HT-29 (cell line): ENCODE measurements at places on chromosomes 1 and 21. TPM values are rescaled to one million over a fixed set of nuclear protein-coding genes. Genes with fewer than 3 reads are reported as not detected.
A peak's percentile ranks its signal among the peaks of the same experiment; 100 is the strongest.

DCST1 gene
- total RNA-seq, result 0.05 TPM in 1 of 2 replicates, not detected in the other

TEX38 gene
- 0.20 TPM in 1 of 2 replicates, not detected in the other for total RNA-seq

CELA3A gene
- 0.13 TPM in 1 of 2 replicates, not detected in the other for total RNA-seq

PAQR6 gene
- total RNA-seq, result 6.5 and 7.0 TPM in 2 replicates

ESRRG gene
- total RNA-seq, result 0.05 TPM in 1 of 2 replicates, not detected in the other

TNFRSF8 gene
- total RNA-seq, result 0.10 TPM in 1 of 2 replicates, not detected in the other

FALEC gene
- total RNA-seq, result not detected in 2 replicates

PYHIN1 gene
- total RNA-seq, result not detected in 2 replicates

- no peak for DNase-seq
Observed at GRCh38 chr1:164699815-164700491, 141.0 kb downstream of the PBX1 start.

- no peak for DNase-seq
Observed at GRCh38 chr1:54980528-54981241, at the start of gene TMEM61. Gene TMEM61 (plus strand): TSS chr1:54980628. CDS start chr1:54981066, 438 bp downstream.

- no peak for DNase-seq
Observed at GRCh38 chr1:22317920-22318243, 133.8 kb upstream of the ZBTB40 start.

GRCh38 chr1:7290971-7291970 lies 479.8 kb upstream of the VAMP3 start:
- no peak for DNase-seq

GRCh38 chr1:80417671-80418070 lies 1383.1 kb upstream of the ADGRL2 start:
- DNase-seq, result no peak

DNA sequence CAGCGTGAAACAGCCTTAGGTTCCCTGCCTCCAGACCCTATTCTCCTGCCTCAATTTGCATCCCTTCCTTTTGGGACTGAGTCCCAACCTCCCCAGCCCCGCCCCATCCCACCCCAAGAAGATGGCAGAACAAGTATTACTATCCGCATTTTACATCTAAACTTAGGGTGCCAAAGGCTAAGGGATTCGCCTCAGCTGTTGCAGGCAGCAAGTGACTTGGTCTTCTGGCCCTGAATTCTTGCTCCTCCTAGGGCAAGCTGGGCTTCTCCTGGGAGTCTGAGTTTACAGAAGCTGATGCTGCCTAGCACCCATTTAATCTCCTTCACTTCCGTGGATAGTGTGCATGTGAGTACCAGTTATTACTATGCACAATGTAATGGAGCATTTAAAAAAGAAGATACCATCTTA lies 161.3 kb upstream of the NR5A2 start:
- no peak for DNase-seq

- DNase-seq, result no peak
Observed at GRCh38 chr1:168504064-168504837, 39.5 kb downstream of the XCL2 start.

DNA sequence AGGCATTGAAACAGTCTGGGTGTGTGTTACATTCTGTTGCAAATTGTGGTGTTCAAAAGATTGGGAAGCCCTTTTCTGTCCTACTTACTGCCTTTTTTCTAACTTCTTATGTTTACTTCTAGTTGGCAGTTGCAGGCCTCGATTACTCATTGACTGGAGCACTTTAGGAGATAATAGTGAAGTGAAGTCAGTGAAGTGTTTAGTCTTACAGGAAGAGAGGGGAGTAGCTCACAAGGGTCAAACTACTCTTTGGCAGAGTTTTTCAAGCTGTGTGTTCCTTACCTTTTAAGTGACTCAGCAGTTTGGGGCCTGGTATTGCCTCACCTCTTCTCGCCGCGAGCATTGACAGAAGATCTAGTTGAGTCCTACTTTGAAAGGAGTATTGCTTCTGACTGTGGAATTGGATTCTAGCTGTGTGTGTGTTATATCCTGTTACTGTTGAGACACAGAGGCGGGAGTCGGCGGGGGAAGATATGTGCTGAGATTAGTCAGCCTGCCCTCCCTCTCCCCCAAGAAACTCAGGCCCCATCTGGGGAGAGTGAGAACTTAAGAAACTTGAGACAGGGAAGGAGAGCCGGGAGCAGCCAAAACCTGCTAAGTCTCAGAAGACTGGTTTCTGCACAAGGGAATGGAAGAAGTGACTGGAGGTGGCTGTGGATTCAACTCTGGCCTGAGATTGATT lies 19.3 kb downstream of the AHCYL1 start:
- peak; percentile 87 for DNase-seq

DNA sequence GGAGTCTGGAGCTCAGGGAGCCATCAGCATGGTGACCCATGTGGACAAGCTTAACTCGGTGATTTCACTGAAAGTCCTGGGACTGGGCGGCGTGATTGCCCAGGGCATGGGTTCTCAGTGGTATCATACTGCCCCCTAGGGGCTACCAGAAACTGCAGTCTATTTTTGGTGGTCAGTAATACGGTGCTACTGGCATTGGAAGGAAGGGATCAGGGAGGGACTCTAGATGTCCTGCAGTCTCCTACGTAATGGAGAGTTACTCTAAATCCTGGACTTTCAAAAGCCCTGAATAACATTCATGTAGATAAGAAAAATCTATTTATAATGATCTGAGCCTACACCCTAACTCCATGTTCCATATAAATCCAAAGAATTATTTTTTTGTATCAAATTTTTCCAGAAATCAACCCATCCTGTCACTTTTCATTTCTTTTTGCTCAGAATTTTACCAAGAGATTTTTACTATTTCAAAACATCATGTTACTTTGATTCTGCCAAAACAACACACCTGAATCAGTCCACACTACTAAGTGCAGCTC lies 37.3 kb downstream of the PABPC4 start:
- peak; percentile 67 for DNase-seq

DNA sequence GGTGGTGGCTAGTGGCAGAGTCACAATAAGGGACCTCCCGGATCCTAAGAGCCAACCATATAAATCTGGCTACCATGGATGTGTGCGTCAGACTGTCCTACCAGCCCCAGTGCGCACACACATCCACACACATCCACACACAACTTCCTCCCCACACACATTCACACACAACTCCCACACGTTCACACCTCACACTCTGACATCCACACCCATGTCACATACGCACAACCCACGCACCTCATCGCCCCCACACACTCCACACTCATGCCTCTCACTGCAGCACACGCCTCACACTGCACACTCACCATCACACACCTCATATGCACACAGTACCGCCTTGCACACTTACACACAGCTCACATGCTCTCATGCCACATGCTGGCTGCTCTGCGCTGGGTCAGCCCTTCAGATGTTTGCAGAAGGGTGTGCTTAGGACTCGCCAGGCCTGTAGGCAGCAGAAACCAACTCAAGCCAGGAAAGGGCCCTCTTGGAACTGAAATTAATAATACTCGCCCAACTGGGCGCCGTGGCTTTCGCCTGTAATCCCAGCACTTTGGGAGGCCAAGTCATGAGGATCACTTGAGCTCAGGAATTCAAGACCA lies 3.0 kb downstream of the LDLRAD2 start:
- DNase-seq, result no peak

DNA sequence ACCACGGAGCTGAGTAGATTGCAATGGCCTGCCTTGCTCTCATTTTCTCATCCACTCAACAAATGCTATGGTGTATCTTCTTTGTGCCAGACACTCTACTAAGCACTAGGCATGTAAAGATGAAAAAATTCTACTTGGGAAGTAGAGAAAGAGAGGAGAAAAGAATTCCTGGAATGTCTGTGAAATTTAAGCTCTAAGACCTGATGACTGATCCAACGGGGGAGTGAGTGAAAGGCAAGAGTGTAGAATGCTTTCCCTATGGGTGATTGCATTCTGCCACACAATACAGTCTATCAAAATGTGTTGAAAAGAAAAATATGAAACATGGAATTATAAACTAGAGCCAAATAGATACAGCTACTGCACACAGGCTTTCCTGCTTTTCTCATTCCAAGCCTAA lies 82.3 kb downstream of the CYYR1 start:
- DNase-seq, result no peak

DNA sequence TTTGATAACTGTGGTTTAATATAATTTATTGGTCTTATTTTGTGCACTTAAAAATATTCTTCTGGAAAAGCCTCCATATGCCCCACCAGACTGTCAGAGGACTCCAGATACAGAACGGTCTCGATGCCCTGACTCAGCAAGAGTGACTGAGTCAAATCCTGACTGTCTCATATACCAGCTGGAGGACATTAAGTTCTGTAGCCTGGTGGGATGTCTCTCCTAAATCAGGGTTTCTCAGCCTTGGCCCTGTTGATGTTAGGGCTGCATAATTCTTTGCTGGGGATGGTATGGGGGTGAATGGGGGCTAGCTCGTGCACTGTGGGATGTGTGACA lies 67.7 kb upstream of the TLR5 start:
- DNase-seq, result no peak

- DNase-seq, result peak; percentile 38
Observed at GRCh38 chr1:220123889-220124288, 30.0 kb downstream of the IARS2 start.

GRCh38 chr1:91885213-91885715 lies 687 bp downstream of the TGFBR3 start:
- no peak for DNase-seq

DNA sequence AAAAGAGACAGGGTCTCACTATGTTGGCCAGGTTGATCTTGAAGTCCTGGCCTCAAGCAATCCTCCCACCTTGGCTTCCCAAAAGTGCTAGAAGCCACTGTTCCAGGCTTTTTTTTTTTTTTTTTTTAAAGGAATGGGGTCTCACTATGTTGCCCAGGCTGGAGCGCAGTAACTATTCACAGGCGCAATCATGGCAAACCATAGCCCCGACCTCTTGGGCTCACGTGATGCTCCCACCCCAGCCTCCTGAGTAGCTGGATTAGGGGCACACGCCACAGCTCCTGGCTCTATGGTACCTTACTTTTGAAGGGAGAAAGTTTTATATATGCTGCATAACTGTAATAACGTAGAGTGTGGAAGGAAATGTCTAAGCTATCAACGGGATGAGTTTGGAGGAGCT lies 5.7 kb upstream of the ATP13A2 start:
- no peak for DNase-seq

DNA sequence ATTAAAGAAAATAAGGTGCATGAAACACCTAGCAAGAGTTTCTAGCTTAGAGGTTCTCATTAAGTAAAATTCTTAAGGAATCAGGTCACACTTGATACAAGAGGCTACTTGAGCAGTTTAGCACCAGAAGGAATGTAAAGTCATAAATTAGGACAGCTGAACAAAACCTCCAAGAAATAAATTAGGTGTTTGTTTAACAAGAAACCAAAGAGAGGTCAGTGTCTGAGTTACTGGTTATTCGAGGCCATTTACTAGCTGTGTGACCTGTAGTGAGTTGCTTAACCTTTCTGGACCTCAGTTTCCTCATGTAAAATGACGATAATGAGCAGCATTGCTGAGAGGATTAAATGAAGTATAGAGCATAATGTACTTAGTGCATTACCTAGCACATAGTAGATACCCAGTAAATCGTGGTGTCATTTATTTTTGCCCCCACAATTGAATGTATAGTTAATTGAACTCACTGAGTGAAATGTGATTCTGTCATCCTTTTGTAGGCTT lies 908 bp upstream of the ELK4 start:
- peak; percentile 31 for DNase-seq

DNA sequence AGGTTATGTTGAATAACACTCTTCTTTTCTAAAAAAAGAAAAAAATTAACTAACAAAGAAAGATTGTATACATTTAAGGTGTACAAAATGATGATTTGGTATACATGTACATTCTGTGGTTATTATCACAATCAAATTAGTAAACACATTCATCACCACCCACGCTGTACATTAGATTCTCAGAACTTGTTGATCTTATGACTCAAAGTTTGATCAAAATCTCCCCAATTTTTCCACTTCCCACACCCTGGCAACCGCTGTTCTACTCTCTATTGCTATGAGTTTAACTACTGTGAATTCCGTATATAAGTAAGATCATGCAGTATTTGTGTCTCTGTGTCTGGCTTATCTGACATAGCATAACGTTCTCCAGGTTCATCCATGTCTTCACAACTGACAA lies 469.5 kb upstream of the CHRM3 start:
- DNase-seq, result no peak

DNA sequence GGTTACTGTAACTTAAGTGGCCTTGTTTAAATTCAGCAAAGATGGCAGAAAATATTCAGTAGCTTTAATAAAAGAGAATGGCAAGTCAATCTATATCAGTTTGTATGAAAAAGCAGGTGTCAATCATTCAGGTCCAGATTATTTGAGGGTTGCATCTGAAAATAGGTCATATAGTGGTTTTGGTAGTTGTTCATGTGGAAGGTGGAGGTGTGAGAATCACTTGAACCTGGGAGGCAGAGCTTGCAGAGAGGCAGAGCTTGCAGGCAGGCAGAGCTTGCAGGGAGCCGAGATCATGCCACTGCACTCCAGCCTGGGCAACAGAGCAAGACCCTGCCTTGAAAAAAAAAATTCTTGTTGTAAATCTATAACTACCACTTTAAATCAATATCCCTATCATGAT lies 88.6 kb downstream of the ZSWIM5 start:
- no peak for DNase-seq
